ENCODE measurements at places on chromosomes 7 and 10.

- DNase-seq, result no peak
Measured at GRCh38 chr10:115998301-115998700, 274.7 kb downstream of the GFRA1 start.

GRCh38 chr7:37908221-37908788 lies 8.3 kb downstream of the SFRP4 start:
- no peak for DNase-seq

DNA sequence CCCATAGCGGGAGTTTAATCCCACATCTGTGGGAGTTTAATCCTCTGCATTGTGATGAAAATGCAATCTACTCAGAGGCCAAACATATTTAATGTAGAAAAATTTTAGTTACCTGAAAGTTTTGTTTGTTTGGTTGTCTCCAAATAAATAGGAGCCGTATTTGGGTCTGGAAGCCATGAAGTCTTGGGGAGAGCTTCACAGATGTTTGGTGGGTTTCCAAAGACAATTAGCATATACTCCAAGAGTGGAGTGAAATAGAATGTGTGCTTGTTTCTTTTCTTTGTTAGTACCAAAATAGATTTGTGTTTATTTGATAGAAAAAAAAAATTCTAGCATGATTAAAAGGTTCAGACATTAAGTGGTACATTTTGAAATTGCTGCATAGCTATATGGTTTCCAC lies 50.9 kb downstream of the ANK3 start:
- DNase-seq, result no peak

- DNase-seq, result no peak
Measured at GRCh38 chr7:79090543-79090942, 362.9 kb downstream of the MAGI2 start.

DNA sequence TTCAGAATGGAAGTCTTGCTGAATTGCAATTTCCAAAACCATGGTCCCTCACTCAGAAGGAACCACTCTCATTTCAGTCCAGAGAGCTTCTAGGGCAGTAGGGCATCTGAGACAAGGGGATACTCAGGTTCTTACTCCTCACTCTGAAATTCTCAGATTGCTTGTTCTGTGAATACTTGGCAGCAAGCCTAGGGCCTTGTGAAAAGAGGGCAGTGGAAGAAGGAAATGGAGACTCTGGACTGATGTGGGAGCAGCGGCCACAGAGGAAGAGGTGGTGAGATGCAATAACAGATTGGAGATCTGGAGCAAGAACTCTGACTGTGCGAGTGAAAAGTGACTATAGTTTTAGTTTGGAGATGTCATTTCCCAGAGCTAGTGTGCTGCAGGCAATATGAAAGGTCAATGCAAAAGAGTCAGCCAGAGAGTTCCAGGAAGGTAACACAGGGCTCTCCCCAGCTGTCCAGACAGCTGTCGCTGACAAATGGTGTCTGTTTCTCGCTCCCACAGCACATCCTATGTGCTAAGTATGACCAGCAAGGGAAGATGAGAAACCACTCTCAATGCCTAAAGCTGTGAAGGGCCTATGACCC lies 291.6 kb upstream of the KIAA1217 start:
- DNase-seq, result no peak

DNA sequence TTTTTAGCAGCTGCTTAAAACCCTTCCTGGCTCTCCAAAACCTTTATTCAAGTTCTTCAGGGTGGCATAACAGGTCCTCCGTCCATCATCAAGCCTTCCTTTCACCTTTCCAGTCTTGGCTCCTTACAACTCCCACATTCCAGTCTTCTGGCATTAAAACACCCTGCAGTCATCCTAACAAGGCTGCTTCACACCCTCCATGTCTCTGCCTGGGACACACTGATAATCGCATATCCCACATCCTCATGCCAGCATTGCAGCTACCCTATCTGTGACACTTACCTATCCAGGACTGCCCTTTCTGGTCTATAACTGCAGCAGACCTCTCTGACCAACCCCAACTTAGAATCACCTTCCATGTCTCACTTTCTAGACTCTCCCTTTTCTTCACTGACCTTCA lies 2.6 kb upstream of the TLL2 start:
- no peak for DNase-seq

GRCh38 chr10:124727361-124727960 lies 16.7 kb downstream of the FAM53B start:
- DNase-seq, result no peak

DNA sequence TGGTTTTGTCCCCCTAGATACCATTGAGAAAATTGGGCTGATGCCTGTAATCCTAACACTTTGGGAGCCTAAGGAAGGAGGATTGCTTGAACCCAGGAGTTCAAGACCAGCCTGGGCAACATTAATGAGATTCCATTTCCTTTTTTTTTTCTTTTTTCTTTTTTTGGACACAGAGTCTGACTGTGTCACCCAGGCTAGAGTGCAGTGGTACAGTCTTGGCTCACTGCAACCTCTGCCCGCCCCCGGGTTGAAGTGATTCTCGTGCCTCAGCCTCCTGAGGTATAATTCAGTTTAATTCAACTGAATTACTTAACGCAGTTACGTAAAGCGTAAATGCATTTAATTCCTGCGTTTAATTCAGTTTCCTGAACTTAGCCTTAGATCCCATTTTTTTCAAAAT lies 13.3 kb downstream of the CCAR1 start:
- no peak for DNase-seq

- no peak for DNase-seq
Measured at GRCh38 chr10:70838270-70838805, 22.6 kb downstream of the SGPL1 start.

DNA sequence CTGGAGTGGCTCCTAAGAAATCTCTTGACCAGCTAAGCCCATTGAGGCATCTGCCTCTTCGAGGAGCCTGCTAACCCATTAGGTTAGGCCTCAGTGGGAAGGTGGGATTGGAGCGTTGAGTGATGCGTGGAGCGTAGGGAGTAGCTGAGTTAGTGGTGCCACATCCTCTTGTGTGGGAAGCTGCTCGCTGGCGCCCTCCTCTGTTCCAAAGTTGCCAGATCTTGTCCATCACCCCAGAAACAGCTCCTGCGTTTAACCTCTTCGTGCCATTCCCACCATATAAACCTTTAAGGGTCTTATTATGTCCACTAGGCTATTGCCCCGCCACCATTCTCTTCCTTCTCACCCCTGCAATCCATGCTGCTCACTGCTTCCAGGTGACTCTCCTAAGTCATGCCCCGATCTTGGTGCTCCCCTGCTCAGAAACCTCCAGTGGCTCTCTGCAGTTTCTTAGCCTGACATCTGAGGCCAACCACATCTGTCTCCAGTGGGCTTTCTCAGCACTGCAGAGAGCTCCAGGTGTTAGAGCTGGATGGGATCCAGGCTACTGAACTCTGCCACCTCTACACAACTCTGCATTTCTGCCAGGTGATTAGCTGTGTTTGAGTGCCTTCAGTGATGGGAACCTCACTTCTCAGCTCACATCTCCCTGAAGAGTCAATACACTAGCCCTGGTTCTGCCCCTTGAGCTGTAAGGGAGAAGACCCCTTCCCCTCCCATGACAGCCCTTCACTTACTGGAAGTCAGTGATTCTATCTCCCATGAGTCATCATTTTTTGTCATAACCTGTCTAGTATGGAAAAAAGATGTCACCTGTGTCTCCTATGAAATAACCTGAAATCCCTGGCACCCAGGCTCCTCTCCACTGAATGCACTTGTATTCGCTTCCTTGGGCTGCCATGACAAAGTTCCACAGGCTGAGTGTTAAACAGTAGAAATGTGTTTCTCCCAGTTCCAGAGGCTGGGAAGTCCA lies 65.0 kb upstream of the FGFR2 start:
- DNase-seq, result no peak

DNA sequence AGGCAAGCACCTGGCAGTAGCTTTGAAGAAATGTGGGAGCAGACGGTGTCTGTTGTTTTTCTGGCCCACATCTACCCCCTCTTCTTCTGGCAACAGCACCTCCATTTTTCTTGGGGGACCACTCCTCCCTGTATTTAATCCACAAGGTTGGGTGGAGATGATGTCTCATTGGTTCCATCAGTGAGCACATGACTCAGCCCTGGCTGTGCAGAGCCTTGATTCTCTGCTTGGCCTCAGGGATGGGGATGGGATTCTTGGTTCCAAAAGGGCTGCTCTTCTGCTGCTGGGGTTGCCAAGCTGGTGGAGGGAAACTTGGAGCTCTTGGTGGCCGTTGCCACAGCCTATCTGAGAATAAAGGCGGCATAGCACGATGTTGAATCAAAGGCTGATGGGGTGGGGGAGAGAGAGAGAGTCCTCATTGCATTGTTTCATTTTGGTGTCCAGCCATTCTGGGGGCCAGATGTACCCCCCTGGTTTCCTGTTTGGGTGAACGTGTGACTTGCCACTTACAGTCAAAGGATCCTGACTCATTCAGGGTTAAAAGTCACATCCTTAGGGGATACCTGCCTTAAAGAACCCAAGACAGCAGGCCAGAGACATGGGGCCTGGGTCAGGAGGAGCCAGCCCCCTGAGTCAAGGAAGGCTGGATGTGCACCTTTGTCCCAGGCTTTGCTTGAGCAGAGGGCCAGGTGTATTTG lies 25.9 kb downstream of the GRK5 start:
- DNase-seq, result no peak

- no peak for DNase-seq
Measured at GRCh38 chr10:129165770-129166169, 301.3 kb upstream of the MGMT start.

DNA sequence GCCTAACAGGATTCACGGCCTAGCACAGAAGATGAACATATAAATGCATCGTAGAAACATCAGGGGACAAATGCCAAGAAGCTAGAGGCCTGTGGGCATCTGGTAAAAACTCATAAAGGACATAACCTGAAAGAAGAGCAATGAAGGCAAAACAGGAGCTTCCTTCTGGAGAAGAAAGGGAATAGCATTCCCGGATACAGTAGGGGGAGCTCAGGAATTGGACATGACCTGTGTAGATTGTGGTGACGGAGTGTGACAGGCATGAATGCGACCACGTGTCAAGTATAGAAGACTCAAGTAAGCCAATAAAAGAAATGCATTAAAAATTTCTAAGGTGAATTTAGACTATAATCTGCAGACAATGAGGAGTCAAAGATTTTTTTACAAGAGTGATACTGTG lies 270.1 kb downstream of the AGMO start:
- DNase-seq, result no peak

- no peak for DNase-seq
Measured at GRCh38 chr10:124262971-124263370, 155.8 kb downstream of the OAT start.

GRCh38 chr7:69845721-69846495 lies 247.6 kb downstream of the AUTS2 start:
- DNase-seq, result no peak

- no peak for DNase-seq
Measured at GRCh38 chr7:37765872-37766525, 82.4 kb upstream of the NME8 start.

GRCh38 chr7:4241791-4242190 lies 440.3 kb upstream of the FOXK1 start:
- no peak for DNase-seq

DNA sequence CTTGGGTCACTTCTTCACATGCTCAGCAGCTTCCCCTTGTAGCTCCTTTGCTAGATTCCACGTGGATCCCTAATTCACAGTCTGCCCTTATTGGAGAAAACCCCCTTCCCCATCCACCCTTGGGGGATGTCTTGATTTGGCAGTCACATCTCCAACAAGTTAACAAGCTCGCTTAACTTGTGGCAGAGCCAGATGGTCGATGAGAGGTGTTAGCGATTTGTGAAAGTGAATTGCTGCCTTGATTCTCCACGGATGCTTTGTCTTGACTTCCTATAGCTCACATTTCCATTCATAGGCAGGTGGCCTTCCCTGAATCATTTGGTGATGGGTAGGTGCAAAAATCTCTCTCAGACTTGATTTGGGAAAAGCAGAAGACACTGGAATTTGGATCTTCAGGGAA lies 387.9 kb downstream of the TCERG1L start:
- no peak for DNase-seq

DNA sequence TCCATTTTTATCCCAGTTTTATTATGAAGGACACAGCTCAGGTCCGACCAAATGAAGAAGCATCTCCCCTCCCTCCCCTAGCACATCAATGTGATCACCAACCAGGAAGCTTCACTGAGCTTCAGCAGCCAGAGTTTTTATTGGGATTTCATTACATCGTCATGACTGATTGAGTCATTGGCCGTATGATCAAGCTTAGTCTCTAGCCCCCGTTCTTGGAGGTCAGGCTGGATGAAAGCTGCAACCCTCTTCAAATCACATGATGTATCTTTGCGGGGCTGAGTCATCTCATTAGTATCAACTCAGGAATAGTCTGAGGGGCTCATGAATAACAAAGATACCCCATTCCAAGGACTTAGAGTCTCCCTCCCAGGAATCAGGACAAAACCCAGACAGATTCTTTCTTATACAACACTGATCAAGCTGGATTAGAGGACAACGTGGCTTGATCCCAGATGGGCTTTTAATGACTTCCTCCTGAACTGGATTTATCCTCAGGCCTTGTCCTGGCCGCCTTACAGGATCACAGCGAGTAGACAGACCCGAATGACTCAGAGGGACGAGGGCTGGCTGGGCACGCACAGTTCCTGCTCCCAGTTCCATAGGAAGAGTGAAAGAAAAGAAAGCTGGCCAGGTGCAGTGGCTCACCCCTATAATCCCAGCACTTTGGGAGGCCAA lies 14.5 kb downstream of the LIMK1 start:
- no peak for DNase-seq

DNA sequence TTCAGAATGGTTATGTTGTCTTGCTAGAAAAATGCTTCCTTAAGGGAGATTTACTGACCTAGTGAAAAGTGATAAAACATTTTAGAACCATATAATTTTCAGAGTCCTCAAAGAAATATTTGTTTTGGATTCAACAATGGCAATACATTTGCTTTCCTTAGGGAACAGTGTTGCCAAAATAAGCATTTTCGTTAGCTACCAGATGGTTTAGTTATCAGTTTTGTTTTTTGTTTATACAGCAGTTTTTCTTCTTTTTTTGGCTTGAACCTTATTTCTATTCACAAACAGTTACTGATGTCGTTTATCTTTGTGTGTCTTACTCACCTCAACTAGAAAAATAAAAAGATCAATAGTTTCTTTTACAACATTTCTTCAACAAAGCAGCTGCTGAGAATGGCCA lies 48.6 kb downstream of the EXOC4 start:
- no peak for DNase-seq

GRCh38 chr10:96610817-96611216 lies 24.0 kb upstream of the TM9SF3 start:
- DNase-seq, result no peak

GRCh38 chr10:131998050-131998844 lies 16.5 kb upstream of the BNIP3 start:
- no peak for DNase-seq

DNA sequence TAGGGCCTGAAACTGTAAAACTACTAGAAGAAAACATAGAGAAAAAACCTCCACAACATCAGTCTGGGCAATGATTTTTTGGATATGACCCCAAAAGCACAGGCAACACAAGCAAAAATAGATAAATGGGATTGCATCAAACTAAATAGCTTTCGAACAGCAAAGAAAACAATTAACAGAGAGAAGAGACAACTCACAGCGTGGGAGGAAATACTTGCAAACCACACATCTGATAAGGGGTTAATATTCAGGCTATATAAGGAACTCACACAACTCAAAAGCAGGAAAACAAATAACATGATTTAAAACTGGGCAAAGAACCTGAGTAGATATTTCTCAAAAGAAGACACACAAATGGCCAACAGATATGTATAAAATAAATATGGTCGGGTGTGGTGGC lies 7.7 kb upstream of the GSTK1 start:
- DNase-seq, result no peak
